ENCODE measurements at places on chromosomes 4 and X.

DNA sequence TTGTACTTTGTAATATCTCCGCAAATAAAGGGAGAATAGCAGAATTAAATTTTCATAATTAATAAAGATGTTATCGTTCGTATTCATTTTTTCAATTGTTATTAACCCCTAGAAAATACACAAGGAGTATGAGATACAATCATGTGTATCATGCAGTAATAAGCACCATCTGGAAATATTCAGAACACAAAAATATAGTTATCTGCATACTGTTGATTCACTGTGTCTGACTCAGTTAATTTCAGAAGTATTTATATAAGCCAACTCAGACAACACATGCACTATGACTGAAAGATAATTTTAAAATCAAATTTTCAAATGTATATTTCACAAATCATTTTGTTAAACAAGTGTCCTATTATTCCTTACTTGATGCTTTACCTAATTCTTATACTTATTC is 1954.8 kb downstream of the ARAP2 start:
- no peak for DNase-seq

DNA sequence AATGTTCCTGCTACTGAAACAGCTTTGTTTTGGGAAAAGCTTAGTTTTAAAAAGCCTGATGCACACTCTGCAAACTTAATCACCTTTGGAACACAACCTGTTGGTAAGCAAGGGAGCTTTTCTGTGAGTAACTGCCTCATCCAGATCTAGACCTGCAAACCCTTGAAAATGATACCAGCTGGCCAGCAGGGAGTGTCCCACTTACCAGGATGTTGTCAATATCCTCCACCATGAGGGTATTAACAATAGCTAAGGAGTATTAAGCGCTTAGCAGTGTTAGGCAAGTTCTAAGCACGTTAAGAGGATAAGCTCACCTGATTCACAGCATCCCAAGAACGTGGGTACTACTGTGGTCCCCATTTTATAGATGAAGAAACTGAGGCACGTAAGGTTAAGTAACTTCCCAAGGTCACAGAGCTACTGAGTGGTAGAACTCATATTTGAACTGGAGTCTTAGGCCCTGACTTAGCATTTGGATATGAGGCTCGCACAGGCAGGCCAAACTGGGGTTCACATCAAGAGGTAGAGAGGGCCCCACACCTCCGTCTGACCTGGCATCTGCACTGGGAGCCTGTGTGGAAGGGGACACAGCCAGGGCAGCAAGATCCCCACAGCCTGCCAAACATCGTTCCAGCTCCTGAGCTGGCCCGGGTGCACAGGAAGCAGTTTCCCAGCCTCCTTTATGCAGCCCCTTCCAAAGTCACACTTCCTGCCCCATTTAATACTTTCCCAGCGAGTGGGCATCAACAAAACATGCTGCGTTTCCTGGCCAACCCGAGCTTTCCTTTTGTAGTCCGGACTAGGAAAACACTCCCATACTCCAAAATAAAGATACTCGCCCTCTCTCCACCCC is 32.7 kb downstream of the IRF2 start:
- no peak for DNase-seq

GRCh38 chr4:108272986-108273385 is 104.3 kb upstream of the LEF1 start:
- no peak for DNase-seq

DNA sequence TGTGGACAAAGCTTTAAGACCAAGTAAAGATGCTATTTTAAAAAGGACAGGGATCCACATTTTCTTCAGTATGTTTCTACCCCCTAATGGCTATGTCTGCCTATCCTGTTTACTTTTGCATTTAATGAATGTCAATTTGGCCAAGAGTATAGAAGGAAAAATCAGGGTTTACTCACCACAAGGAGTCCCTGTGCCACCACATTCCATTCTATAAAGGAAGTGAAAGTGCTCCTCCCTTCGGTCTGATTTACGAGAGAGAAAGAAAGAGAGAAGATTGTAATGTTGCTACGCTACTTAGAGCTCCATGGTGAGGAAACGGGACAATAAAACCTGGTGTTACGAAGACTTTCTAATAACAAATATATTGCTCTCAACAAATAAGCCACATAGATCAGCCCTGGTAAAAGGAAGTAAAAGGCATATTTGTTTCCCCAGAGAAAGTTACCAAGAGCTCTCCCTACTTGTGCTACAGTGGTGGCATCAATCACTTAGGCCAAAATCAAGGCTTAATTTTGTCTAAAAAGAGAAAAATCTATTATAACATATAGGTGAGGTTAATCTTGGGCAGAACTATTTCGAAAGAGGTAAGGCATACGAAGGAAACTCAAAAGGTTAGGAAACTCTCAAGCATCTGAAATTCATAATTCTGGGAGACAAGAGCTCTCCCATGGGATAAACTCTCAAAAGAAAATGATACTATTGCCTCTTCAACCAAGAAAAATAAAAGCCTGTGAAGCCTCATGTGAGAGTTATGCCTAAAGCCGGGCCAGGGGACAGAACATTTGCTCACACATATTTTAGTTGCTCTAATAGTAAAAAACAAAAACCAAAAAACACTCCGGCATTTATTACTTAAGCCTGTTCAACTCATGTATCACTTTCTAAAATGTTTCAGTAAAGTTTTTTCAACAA is 29.5 kb downstream of the TAPT1 start:
- DNase-seq: no peak

DNA sequence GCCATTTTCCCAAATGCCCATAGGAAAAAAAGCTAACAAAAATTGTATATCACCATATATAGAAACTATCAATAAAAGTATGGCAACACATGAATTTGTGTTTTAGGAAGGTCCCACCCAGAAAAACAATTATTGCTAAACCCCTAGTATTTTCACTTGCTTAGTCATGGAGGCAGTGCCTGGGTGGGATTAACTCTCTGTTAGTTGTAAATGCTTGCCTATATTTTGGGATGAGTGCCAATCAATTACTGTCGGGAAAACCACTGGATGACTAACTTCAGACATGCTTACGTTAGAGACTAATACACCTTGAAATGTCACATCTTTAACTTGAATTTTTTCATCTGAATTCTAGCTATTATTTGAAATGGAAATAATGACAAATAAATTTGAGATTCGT is 33.9 kb downstream of the TMPRSS11A start:
- DNase-seq: no peak

DNA sequence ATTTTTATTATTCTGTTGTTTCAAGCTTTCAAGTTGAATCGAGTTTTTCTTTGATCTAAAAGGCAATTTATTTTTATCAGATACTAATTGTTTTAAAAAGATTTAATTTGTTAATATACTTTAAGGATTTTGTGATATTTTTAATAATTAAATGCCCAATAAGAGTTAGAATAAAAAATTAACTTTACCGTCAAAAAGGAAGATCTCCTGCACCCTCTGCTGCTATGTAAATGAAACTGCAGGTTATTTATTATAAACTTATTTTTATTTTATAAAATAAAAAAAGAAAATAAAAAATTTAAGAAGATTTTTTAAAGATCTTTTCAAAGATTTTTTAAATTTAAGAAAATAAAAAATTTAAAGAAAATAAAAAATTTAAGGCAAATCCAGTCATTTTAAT is 166.1 kb downstream of the CCSER1 start:
- peak; percentile 1 for DNase-seq

- no peak for DNase-seq
Observed at GRCh38 chr4:176272799-176273198, 3.8 kb upstream of the ASB5 start.

DNA sequence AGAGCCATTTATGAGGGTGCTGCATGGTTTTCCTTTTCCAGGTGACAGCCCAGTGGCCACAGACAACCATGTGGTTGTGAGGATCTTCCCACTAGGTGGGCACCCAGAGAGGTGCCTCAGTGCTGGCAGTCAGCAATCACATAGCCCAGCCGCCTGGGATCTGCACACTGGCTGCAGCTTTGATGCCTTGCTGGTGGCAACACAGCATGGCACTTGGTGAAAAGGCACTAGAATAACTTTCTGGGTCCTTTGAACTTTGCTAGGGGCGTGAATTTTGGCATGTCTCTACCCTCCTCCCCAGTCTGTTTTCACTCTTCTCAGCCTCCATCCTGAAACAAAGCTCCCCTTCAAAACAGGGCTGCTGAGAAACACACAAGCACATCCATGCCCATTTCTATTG is 108.8 kb upstream of the RPL34 start:
- DNase-seq: no peak

All from NCI-H524 (cell line).